ENCODE measurements at places on chromosomes 2 and 18.

DNA sequence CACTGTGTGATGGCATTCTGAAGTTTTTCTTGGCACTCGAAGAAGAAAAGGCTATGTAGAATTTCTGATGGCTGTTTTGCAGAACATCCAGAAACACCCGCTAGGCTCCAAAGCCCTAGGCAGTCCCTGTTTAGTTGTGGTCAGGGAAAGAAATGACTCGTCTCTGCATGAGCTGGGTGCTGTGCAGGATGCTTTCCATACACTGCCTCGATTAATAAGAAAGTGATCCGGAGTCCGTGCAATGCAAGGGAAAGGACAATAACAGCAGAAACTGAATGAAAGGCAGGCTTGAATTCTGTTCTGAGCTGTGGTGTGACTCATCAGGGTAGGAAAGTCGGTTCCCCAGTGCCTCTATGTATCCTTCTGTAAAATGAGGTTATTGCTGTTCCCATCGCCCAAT is 18.7 kb downstream of the MAPRE3 start:
- DNase-seq: no peak
- no peak overlapping the region for H3K27ac ChIP-seq
- H3K36me3 ChIP-seq: no peaks in the 10 kb centered on the region
- no peaks in the 10 kb centered on the region for H3K27me3 ChIP-seq
- no peak overlapping the region for H3K4me3 ChIP-seq

GRCh38 chr2:128978212-128978611 is 659.5 kb upstream of the HS6ST1 start:
- DNase-seq: no peak
- H3K4me3 ChIP-seq: no peak overlapping the region
- H3K27ac ChIP-seq: no peak overlapping the region
- H3K27me3 ChIP-seq: no peaks in the 10 kb centered on the region

DNA sequence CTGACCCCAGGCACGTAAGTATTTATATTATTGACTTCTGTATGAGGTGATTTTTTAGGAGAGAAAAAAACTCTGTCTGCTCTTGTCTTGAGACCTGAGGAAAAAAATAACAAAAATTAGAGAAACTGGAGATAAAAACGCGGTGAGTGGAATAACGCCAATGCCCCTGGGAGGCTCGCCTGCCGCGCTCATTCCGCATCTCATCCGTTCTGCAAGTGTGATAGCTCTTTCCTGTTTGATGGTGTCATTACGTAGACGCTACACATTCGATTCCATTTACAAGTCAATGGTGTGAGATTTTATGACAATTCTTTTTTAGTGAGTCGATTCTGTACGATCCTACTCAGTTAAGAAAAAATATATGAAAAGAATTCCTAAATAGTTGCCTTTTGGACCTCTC is 194.3 kb upstream of the SMIM21 start:
- no peaks in the 10 kb centered on the region for H3K36me3 ChIP-seq
- no peak overlapping the region for H3K27ac ChIP-seq
- no peak for DNase-seq

GRCh38 chr2:5123582-5124196 is 568.5 kb upstream of the SOX11 start:
- H3K4me3 ChIP-seq: no peak overlapping the region
- no peaks in the 10 kb centered on the region for H3K27me3 ChIP-seq
- no peak for DNase-seq
- H3K36me3 ChIP-seq: no peaks in the 10 kb centered on the region
- H3K27ac ChIP-seq: no peak overlapping the region

GRCh38 chr2:133498662-133499585 is 69.3 kb downstream of the NCKAP5 start:
- no peak overlapping the region for H3K4me3 ChIP-seq
- DNase-seq: no peak
- H3K4me1 ChIP-seq: no peaks in the 10 kb centered on the region

DNA sequence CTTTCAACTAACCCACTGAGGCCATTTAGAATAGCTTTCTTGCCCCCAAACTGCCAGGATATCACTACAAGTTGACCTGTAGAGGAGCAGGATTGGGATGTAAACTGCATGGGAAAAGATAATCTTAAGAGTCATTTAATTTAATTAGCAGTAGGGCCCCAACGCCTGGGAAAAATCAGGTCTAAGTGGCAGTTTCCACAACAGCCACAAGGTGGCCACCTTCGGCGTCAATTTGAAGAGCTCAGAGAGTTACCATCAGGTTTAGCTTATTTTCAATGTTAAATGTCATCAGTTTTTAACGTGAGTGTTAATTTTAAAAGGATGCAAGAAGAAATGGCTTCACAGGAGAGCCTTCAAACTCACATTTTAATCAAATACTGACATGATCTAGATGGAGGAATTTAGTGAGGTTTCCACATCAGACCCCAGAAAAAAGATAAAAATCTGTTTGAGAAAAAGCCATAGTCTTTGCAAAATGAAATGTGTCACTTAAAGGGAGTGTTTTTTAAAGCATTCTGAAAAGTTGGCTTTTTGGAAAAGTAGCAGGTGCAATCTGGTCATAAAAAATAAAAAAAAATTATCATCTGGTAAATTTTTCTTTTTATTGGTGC is 77.3 kb upstream of the UPP2 start:
- H3K36me3 ChIP-seq: no peaks in the 10 kb centered on the region
- DNase-seq: peak; percentile 44
- H3K4me3 ChIP-seq: no peak overlapping the region
- H3K27ac ChIP-seq: no peak overlapping the region

DNA sequence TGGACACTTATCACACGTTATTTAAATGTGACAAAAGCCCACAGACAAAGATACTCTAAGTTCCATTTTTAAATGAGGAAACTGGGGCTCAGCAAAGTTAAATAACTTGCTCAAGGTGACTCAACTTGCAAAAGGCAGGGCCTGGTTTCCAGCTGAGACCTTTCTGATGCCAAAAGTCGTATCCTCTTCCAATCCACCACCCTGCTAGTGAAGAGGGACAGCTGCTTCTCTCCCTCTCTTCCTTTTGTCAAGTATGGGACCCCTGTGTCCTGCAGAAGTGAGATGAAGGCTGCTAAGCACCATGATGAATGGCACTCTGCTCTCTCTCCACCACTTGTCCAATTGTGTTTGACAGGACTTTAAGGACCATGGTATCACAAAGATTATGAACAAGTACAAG is 140.9 kb downstream of the DYM start:
- DNase-seq: no peak
- no peaks in the 10 kb centered on the region for H3K4me1 ChIP-seq
- H3K36me3 ChIP-seq: no peaks in the 10 kb centered on the region
- no peak overlapping the region for H3K27ac ChIP-seq
- H3K27me3 ChIP-seq: no peaks in the 10 kb centered on the region

GRCh38 chr18:2223449-2223848 is 347.9 kb downstream of the METTL4 start:
- no peaks in the 10 kb centered on the region for H3K4me1 ChIP-seq
- no peak overlapping the region for H3K4me3 ChIP-seq
- H3K36me3 ChIP-seq: no peaks in the 10 kb centered on the region
- no peak for DNase-seq
- no peak overlapping the region for H3K27ac ChIP-seq

Data from ovary (tissue), 10 donors.